Stimulated activated CD8-positive, alpha-beta memory T cell treated with anti-CD3 and anti-CD28 coated beads, Interleukin-4, amount 100 ng/mL, for 1 hour (primary cell): ENCODE measurements at places on chromosomes 12 and 14.
A peak's percentile ranks its signal among the peaks of the same experiment; 100 is the strongest.

DNA sequence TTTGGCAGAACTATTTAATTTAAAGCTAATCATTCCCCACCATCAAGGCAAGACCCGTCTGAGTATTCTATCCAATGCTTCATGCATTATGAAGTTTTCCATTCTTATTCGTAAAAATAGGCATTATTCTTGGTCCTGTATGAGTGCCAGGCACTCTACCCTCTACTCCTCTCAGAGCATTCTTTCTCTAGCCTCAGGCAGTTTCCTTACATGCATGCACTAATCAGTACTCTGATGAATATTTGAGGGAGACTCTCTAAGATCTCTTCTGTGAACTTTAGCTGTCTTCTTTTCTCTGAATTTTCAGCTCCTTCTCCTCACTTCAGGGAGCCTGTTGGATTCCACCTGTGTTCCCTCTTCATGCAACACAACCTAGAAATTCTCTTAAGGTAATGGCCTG, 334.7 kb downstream of the RAD51B start:
- DNase-seq: no peak

DNA sequence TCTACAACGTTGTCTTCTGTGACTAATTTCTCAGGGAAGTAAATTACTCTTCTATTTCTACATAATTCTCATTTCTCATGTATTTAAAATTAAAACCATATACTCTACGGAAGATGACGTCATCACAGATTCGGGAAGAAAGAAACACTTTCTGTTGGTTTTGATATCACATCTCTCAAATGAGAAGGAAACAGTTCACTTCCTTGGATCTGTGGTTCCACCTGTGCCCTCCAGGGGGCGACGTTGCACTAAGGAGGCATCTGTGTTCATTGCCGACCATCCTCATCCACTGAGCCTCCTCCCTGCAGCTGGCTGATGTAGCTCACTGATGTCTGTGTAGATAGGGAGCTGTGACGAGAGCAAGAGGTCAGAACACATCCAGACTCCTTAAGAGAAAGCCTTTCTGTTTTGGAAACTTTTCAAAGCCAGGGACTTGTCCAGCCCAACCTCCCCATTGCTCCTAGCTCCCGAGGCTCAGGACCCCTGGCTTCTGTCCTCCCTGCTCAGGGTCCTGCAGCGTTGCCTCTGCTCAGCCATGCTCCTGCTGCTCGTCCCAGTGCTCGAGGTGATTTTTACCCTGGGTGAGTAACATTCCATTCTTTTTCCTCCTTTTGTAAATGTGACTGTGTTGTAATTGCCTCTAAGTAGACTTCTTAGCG, 172.7 kb upstream of the OR4E1 start:
- DNase-seq: peak; percentile 32

DNA sequence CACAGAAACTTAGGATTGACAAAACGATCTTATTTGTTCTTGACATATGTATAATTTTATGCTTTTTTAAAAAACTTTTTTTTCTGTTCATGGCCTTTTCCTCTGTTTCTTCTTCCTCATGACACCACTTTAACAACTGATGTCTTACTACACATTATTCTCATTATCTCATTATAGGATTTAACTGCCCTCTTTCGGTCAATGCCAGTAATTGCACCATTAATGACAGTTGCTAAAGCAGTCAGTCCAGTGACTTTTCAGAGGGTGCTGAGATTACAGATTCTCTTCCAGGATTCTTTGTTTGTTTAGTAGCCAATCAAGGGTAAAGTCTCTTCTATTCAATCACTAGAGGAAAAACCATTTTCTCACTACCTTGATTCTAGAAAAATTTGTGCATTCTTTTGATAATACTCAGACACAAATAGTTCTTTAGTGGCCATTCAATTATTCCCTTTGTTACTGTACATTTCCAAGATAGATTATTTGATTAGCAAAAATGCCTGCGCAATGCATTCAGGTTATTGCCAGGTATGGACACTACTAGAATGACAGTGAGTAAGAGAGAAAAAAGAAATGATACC, 50.1 kb downstream of the KLRG1 start:
- no peak for DNase-seq

- DNase-seq: no peak
Measured at GRCh38 chr12:62032870-62033269, 227.3 kb upstream of the USP15 start.

DNA sequence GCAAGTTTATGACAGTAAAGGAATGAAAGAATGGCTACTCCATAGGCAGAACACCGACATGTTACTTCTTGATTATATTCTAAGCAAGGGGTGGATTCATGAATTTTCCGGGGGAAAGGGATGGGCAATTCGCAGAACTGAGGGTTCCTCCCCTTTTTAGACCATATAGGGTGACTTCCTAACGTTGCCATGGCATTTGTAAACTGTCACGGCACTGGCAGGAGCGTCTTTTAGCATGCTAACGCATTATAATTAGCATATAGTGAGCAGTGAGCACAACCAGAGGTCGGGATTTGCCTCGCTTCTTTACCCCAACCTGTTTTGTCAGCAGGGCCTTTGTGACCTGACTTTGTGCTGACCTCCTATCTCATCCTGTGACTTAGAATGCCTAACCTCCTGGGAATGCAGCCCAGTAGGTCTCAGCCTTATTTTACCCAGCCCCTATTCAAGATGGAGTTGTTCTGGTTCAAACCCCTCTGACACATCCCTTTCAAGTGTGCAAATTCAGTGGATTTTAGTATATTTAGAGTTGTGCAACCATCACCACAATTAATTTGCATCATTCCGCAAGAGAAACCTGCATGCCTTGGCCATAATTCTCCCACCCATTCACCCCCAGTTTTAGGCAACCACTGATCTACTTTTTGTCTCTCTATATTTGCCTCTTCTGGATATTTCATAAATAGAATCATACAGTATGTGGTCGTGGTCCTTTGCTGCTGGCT, 27.4 kb downstream of the PALS1 start:
- DNase-seq: no peak

- no peak for DNase-seq
Measured at GRCh38 chr12:64616201-64616600, 5.9 kb downstream of the RASSF3 start.

DNA sequence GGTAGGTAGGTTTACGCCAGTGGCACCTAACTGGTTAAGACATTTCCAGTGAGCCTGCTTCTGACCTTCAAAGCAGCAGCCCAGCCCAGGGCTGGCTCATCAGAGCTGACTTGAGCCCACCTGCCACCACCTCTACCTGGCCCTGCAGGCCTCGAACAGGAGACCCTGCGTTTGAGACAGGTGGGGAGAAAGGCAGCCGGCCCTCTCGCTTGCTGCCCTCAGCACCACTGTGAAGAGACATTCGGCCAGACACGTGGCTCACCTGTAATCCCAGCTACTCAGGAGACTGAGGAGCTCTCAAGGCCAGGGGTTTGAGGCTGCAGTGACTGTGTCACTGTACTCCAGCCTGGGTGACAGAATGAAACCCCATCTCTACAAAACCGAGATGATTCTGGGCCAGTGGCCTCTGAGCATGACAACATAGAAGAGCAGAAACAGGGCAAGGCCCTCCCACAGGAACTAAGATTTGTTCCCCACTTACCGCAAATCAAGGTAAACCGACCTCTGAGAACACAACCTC, 74.2 kb downstream of the TESC start:
- DNase-seq: no peak

DNA sequence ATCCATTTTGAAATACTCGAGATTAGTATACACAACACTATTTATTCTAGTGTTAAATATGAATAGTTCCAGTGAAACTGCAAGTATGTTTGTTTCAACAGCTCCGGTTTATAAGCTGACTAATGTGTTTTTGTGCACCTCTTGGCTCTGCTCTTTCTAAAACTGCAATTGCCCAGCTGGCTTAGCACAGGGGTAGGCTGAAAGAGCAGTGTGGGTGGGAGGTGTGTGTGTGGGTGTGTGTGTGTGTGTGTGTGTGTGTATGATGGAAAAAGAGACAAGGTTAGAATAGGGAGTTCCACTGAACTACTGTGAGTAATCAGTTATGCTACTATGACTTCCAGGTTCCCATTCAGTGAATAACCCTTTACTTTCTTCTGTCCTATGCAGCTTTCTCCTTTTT, 37.8 kb upstream of the DDHD1 start:
- DNase-seq: no peak

DNA sequence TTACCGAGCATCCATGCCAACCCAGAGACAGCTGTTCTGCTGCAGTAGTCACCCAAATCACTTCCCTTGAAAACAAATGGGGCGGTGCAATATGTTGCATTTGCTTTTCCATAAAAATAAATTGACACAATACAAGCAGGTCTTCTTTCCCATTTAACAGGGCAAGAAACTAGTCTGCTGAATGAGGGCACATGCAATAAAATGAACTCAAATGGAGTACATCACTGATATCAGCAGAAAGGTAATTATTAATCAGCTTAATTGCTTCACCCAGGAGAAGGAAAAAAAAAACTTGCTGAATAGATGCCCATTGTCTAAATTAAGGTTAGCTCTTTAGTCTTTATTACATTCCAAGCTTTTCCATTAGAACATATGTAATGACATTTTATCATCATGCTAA, 175.1 kb upstream of the GZMB start:
- DNase-seq: no peak

DNA sequence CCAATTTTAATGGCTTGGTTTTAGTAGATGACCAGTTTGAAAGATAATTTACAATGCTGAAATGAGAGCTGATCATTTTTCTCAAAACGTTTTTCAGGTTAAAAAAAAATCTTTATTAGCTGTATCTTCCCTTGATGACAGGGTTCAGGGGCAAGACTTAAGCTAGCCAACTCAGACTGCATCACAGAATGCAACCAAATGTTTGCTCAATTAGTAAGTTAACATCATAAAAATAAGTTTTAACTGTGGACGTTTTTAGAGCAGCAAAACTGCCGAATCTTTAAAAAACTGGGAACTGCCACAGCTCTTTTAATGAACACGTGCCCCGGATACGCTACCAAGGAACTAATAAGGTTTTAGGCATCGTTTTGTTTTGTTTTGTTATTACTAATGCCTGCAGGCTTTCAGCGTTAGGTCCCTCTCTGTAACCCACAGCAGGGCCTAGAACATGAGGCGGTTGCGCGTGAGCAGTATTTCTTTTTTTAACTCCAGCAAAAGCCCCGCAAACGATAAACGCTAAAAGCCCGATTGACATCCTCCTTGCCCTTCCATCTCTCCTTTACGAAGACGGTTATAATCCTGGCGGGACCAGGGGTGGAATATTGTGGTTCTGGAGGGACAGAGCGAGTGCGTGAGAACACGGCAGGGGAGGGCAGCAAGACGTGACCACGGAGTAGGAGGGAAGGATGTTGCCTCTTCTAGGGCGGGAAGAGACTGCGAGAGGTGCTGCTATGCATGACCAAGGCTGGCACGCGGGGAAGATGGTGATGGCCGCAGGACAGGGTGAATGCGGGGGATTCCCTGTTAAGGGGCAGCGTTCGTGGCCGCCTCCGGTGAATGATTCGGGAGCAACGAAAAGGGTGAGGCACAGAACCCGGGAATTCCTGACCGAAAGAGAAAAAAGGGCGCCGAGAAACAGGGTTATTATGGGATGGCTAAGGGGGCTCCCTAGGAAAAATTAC, 652 bp downstream of the SUPT16H start:
- DNase-seq: peak; percentile 4

- DNase-seq: no peak
Measured at GRCh38 chr12:20028033-20028432, 340.3 kb upstream of the PDE3A start.

DNA sequence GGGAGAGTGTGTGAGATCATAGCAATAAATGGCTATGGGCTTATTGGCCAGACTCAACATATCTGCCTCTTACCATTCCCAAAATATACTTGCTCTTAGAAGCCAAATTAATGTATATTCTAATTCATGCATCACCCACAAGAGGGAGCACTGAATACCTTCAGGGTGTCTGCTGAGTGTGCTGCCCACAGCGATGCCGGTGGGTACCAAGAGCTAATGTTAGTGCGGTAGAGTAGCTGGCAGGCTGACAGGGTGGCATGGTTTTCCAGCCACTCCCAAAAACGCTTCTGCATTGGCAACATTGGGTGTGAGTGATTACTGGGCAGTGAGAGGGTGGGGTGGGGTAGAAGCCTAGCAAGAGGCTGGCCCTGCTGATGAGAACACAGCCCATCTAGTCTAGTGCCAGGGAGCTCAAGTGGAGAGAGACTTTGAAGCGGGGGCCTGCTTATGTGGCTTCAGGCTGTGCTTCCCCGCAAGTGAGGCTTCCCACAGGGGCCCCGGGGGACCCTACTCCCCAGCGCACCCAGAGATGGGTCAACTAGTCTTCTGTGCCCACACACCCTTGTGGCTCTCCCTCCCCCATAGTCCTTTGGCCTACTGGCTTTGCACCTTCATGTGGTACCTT, 9.2 kb upstream of the PLEKHD1 start:
- no peak for DNase-seq

GRCh38 chr12:57452181-57452936, 2.7 kb upstream of the INHBE start:
- DNase-seq: no peak

DNA sequence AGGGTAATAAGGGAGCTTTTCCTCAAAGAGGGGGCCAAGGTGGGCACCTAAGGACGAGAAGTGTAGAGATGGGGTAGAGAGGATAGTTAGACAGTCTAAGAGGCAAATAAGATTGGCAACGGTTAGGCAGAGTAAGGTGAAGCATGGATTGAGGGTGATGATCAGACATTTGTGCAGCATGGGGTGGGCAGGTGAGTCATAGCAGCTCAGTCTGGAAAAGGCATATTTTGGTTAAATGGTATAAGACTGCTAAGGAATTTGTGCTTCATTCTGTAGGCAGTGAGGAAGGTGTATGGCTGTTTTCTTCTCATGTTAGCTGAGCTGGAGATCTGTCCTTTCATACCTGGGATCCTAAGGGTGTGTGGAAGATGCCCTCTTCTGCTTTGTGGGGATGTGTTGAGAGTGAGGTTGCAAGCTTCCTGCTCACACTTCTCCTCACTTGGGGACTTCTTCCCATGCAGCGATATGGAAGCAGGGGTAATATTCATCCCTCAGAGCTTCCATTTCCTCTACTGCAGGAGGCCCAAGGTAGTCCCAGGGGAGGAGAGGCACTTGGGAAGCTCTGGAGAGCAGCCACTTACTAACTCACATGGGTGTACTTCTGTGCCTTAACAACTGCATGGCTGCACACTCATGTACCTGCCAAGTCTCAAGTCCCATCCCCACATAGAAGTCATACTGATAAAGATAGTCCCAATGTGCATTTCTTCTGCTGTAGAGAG, 28.9 kb downstream of the GSG1 start:
- DNase-seq: no peak

DNA sequence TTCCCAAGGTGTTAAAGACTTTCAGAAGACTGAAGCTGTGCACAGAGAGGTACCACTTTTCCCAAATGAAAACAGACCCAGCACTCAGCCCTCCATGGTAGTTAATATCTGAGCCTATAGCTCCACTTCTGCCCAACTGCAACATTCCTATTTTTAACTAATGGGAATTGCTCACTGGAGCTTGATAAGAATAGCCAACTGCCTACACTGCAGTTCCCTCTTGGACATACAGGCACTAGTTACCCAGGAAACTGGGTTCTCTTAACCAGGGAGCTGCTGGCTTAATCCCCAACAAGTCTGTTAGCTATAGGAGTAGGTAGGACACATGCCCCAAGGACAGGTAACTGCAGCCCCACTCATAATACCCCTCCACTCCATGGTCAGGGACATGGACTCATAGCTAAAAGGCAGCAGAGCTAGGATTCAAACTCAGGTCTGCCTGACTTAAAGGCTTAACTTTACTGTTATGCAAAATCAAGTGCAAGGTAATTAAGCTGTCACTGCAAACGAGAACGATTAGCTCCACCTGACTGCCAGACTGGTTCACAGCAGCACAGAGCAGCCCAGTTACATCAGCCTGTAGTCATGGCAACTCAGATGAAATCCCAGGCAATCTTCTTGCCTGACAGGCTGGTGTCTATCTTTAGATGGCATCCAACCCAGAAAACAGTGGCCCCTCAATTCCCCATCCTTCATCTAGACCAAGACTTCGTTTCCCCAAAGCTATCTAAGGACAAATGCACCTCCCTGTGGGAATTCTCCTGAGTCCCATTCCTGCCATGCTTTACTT, 77.1 kb upstream of the ACTN1 start:
- no peak for DNase-seq
